ENCODE measurements at places on chromosomes 2 and 18. TPM values are rescaled to one million over a fixed set of nuclear protein-coding genes. Genes with fewer than 3 reads are reported as not detected.

The TM4SF20 gene
- total RNA-seq = not detected

The SLC38A11 gene
- total RNA-seq = 0.07 TPM

The BBS5 gene
- 2.1 TPM for total RNA-seq

The CTDSP1 gene
- 43.6 TPM for total RNA-seq

The PRSS56 gene
- not detected for total RNA-seq

The DNAJC5G gene
- not detected for total RNA-seq

The HOXD12 gene
- not detected for total RNA-seq

The FBXO15 gene
- total RNA-seq = 0.78 TPM

The CDH19 gene
- under 0.01 TPM for total RNA-seq

Data from nasal cavity respiratory epithelium epithelial cell of viscerocranial mucosa (primary cell).